ENCODE measurements at places on chromosomes 12 and 14.

DNA sequence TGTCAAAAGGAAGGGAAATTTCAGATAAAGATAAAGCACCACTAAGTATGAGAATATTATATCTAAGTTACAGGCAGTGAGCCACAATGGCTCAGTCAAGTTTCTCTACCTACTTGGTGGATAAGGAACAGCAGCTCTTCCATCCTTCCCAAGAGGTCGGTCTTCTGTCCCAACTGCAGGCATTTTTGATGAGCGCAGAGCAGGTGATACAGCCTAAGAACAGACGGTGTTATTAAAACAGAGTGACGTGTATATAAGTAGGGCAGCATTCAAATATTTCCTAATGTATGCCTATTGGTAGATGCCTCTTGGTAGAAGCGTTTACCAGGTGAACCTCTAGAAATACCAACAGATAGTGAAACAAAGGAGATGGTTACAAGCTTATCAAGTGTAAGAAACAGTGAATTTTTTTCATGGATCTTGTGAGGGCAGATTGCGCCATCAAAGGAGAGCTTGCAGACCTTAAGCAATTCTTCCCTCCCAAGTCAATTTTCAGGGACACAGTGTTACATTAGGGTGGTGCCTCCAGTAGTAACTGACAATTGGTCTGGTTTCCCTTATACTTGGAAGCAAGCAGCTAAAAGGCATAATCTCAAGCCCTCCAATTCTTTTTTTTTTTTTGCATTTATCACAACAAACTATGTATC, 274.5 kb downstream of the MED13L start:
- no peak for DNase-seq

DNA sequence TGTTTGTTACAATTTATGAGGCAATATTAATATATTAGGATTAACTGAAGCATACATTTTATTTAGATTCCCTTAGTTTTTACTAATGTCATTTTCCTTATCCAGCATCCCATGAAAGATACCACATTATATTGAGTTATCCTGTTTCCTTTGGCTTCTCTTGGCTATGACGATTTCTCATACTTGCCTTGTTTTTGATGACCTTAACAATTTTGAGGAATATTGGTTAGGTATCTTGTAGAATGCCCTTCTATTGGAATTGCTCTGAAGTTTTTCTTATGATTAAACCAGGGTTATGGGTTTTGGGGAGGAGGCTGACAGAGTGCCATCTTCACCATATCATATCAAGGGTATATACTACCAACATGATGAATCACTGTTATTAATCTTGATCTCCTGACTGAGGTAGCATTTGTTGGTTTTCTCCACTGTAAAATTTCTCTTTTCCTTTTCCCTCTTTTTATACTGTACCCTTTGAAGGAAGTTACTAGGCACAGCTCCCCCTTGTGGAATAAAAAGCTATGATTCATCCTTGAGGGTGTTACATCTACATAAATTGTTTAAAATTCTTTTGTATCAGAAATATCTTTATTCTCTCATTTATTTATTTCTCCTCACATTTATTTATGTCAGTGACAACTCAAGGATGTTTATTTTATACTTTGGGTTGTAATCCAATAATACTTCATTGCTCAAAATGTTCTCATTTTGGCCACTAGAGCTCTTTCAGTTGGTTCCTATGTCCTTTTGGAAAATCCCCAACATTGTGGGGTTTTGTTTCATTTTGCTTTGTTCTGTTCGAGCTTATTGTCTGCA, 239.0 kb downstream of the SLC16A7 start:
- DNase-seq = no peak

DNA sequence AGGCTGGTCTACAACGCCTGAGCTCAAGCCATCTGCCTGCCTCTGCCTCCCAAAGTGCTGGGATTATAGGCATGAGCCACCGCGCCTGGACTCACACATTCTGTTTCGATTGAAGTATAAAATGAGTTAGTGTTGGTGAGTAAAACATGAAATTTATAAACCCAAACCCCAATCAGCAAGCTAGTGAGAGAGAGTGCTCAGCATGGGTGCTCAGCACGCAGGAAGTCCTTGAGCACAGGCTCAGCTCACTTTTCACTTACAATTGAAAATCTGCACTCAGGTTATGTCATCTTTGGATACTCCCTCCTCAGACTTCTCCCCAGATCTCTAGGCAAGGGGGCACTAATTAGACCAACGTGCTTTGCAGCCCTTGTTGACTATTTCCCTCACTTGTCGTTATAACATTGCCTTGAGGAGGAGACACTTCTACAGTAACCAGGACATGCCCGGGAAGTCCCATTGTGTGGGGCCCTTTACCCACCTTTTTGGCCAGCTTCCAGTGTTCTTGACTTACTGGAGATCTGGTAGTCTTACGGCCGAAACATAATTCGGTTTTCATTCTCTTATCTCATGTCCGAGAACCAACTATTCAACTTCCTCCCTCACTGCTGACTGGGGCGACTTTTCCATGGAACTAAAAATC, 68.5 kb upstream of the AMN1 start:
- no peak for DNase-seq

DNA sequence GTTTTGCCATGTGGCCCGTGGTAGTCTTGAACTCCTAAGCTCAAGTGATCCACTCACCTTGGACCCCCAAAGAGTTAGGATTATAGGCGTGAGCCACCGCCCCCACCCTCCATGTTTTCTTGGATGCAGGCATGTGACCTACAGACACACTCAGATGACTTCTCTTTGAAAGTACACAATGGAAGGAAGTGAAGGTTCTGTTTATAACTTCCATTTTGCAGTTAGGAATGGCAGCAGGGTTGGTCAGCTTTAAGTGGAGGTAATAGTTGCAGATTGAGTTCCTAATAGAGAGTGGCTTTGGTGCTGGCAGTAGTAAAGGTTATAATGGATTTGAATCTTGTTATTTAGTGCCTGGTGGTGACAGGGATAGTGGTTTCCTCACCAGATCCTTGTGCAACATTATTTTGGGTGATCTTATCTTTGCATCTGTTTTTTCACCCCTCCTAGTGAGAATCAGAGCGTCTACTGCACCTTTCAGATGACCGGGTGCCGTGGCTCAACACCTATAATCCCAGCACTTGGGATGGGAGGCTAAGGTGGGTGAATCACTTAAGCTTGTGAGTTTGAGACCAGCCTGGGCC, 15.3 kb downstream of the LARP4 start:
- no peak for DNase-seq

GRCh38 chr12:125111403-125111802, 46.2 kb downstream of the AACS start:
- no peak for DNase-seq

Data from mesothelial cell of epicardium (in vitro differentiated cells).